ENCODE measurements at places on chromosomes 16 and 17.

GRCh38 chr16:71628810-71629209 lies 2.8 kb downstream of the MARVELD3 start:
- DNase-seq, result peak; percentile 92

DNA sequence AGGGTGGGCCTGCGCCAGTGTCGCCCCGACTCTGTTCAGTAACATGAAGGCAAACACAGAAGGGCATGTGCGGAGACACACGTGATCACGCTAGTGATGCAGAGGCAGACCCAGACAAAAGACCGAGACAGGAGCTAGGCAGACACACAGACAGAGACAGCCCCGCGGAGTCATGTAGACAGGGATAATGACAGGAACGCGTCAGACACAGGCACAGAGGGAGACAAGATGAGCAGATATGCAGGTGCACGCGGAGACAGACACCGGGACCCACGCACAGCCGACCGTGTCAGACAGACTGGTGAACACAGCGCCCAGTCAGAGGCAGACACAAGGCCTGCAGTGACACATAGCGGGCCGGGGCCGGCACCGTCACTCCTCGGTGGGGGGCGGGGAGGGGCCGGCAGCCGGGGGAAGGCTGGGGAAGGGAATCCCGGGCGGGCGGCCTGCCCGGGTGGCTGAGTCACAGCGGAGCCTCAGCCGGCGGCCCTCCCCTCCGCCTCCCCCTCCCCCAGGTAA lies 7.4 kb downstream of the KDM6B start:
- DNase-seq, result peak; percentile 92

- no peak for DNase-seq
Measured at GRCh38 chr16:6155271-6155670, 1057.7 kb upstream of the EEF2KMT start.

GRCh38 chr16:24253192-24253591 lies 2.9 kb upstream of the CACNG3 start:
- peak; percentile 52 for DNase-seq

DNA sequence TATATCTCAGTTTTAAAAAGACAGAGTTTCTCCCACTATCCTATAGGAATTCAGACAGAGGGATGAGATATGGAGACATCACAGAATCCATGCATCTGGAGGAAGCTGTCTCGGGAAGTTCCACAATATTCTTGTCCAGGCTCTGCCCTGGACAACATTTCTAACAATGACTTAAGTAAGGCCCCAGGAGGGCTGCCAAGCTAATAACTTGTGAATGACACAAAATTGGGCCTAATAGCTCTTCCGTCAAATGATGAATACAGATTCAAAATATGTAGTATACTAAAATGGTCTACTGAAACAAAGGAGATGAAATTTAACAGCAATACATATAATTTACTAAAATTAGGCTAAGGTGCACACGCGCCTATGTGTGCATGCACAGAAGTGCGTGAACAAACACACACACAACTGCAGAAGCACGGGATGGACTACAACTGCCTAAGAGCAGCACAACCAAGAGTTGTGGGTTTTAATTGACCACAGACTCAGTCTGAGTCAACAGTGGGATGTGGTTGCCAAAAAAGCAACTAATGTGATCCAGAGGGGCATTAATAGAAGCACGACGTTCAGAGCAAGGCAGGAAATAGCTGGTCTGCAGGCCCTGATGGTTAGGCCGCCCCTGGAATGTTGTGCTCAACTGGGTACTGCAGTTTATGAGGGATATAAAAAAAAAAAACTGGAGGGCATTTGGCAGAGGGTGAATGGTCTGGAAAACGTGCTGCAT lies 26.3 kb upstream of the HS3ST2 start:
- DNase-seq, result no peak

- no peak for DNase-seq
Measured at GRCh38 chr17:38565853-38566665, 39.7 kb downstream of the SRCIN1 start.

GRCh38 chr17:59439262-59439661 lies 107.8 kb downstream of the YPEL2 start:
- peak; percentile 11 for DNase-seq

DNA sequence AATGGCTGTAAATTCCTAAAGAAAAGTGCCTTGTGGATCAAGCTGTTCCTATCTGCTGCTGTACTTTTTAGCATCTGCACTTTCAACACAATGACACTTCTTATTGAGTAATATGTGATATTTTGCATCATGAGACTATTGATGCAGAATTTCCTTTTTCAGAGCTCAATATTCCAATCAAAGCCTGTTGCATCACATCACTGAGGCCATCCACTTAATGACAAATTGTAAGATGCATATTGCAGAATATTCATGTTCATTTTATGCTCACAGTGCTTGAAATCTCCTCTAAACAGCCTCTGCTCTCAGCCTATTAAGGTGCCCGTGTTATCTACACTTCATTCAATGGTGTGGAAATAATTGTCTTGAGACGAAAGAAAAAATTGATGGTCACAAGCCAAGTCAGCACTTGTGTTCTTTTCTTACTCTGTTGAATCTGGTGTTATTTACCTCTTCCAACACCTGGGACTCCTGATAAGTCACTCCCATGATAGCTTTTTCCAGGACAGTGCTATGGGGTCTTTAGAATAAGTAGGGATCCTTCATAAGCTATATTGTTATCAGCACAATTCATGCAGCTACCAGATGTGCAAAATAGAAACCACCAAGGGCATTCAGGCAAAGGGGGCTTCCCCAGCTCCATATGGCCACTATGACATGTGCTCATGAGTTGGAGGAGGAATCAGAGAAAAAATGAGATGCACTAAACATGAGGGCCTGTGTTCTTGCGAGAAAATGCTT lies 9.3 kb upstream of the SKAP1 start:
- DNase-seq, result no peak

GRCh38 chr17:77317091-77317750 lies 176.5 kb downstream of the SEC14L1 start:
- DNase-seq, result peak; percentile 30

- no peak for DNase-seq
Measured at GRCh38 chr17:16945136-16945482, 26.8 kb downstream of the TNFRSF13B start.

GRCh38 chr16:70746040-70746707 lies 54.8 kb downstream of the VAC14 start:
- peak; percentile 55 for DNase-seq

- DNase-seq, result peak; percentile 39
Measured at GRCh38 chr17:32928586-32929535, 908 bp downstream of the TMEM98 start.

- DNase-seq, result no peak
Measured at GRCh38 chr17:77677211-77677610, 281.3 kb upstream of the TNRC6C start.

DNA sequence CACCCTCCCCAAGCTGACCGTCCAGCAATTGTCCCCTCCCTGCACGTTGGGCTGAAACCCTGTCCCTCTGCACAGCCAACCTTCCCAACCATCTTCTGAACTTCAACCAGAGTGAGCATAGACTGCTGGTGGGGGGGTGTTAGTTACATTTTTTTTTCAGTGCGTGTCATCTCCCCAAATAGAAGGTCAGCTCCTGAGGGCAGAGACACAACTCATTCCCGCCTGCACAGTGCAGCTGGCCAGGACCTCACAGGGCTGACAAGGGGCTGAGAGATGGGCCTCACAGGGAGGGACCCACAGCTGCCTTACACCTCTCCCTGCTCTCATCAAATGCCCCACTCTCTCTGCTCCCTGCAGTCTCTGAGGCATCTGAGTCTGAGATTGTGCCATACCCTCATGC lies 8.4 kb downstream of the SRL start:
- no peak for DNase-seq

DNA sequence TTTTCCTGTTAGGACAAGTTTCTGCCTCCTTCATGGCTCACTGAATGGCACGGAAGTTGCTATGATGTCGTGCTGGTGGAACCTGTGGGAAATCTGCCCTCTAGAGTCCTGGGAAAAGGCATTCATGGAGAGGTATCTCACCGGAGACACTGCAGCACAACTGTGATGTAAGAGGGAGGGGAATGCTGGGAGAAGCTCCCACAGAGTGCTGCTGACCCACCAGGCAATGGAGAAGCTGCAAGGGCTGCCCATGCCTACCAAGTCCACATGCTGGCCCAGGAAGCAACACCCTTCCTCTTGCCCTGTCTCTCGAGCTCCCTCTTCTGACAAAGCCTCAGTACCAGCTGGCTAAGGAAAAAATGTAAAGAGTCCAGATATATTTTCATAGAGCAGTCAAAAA lies 45.2 kb upstream of the SLC5A11 start:
- DNase-seq, result peak; percentile 53

DNA sequence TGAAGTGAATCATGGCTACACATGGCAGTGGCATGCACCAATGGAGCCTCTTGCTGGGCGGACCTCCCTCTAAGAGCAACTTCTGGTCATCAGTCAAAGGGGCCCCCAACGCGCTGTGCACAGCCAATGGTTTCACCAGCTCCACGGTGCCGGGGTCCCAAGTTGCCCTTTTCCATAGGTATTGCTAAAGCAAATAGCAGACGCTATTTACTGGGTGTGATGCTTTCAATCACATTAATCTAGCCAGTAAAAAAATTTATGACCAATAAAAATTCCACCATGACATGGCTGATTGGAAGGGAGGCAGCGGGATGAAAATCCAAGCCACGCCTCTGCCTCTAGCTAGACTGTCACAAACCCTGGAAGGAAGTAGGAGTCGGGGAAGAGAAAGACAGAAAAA lies 680.3 kb upstream of the SOX9 start:
- no peak for DNase-seq

GRCh38 chr16:63578791-63579190 lies 1542.6 kb upstream of the CDH8 start:
- DNase-seq, result no peak

- no peak for DNase-seq
Measured at GRCh38 chr17:7292729-7293128, 1.7 kb downstream of the YBX2 start.

GRCh38 chr16:11345040-11345862 lies at the start of gene RMI2:
Gene RMI2 (plus strand): TSS chr16:11345459. CDS start chr16:11345472, 13 bp downstream.
- peak; percentile 96 for DNase-seq

DNA sequence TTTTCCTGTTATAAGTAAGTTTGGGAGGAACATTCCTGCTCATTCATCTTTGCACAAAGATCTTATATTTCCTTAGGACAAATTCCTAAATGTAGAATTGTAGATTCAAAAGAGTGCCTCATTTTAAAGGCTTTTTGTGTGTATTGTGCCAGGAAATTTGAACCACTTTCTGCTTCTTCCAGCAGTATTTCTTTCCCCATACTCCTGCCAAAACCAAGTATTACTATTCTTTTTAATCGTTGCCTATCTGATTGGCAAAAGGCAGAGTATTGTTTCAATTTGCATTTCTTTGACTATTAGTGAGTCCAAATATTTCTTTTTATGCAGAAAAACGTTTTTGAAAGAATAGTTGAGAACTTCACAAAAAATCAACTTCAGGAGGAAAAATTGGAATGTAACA lies 9.3 kb downstream of the ANKS4B start:
- DNase-seq, result no peak

- DNase-seq, result no peak
Measured at GRCh38 chr16:49731911-49732310, 124.0 kb downstream of the ZNF423 start.

GRCh38 chr17:73474370-73474988 lies 162.7 kb upstream of the CDC42EP4 start:
- DNase-seq, result peak; percentile 86

GRCh38 chr16:25224731-25225319 lies 8.1 kb downstream of the AQP8 start:
- DNase-seq, result no peak

GRCh38 chr17:21039839-21040575 lies 2.8 kb downstream of the USP22 start:
- peak; percentile 64 for DNase-seq

- DNase-seq, result peak; percentile 48
Measured at GRCh38 chr17:29590411-29591145, 1.1 kb upstream of the GIT1 start.

DNA sequence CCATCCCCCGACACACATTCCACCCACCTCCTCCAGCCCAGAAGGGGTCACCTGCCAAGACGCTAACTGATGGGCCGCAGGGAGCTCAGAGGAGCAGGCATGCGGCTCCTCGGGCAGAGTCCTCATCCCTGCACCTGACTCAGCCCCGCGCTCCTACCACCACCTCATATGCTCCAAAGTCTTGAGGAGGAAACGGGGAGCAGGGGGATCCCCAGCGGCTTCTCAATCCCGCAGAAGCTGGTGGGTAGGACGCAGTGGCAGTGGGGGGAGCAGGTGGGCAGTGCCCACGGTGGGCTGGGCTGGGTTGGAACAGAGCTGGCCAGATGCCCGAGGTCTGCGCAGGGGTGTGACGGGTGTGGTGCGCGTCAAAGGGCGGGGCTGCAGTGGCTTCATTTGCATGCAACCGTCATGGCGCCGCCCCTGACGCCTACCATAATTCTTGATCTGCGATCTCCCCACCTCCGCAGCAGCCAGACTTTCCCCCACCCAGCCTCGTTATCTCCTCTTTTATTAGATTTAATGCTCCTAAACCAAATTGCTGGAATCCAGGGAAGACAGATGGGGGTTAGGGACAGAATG lies 39.0 kb upstream of the EMP2 start:
- no peak for DNase-seq

DNA sequence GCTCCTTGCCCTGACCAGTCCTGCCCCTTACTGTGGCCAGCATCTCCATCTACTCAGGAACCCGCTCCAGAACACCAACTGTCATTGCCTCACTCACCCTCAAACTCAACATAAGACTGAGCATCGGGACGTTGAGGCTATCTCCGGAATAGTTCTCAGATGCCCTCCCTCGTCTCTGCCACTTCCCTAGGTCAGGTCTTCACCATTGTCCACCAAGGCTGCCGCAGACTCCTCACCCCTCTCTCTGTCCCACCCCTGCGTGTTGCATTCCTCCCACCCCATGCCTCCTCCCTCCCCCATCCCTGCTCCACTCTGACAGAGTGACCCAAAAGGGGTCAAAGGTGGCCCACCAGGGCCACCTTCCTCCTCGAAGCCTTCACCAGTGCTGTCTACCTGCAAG lies 37.2 kb downstream of the C17orf67 start:
- no peak for DNase-seq
